Activated CD8-positive, alpha-beta T cell treated with anti-CD3 and anti-CD28 coated beads for 36 hours (primary cell): ENCODE measurements at places on chromosomes 3 and 15. TPM values are rescaled to one million over a fixed set of nuclear protein-coding genes. Genes with fewer than 3 reads are reported as not detected.

Gene CYP8B1
- total RNA-seq: not detected

GRCh38 chr15:93247466-93248121 is 158.6 kb upstream of the RGMA start:
- H3K27me3 ChIP-seq: peaks cover 5% of the 10 kb centered on the region
- no peaks in the 10 kb centered on the region for H3K36me3 ChIP-seq
- peak; percentile 7 for DNase-seq
- no peak overlapping the region for H3K27ac ChIP-seq
- peaks cover 3% of the 10 kb centered on the region for H3K4me1 ChIP-seq
- H3K4me3 ChIP-seq: no peak overlapping the region

GRCh38 chr3:22360164-22360563 is 609.2 kb upstream of the ZNF385D start:
- H3K27me3 ChIP-seq: no peaks in the 10 kb centered on the region
- H3K4me1 ChIP-seq: no peaks in the 10 kb centered on the region
- no peak for DNase-seq
- H3K36me3 ChIP-seq: no peaks in the 10 kb centered on the region
- no peak overlapping the region for H3K4me3 ChIP-seq
- no peak overlapping the region for H3K27ac ChIP-seq

- DNase-seq: no peak
- H3K4me1 ChIP-seq: no peaks in the 10 kb centered on the region
- H3K4me3 ChIP-seq: no peak overlapping the region
- no peak overlapping the region for H3K27ac ChIP-seq
- H3K36me3 ChIP-seq: no peaks in the 10 kb centered on the region
Observed at GRCh38 chr3:180802837-180803236, 109.6 kb upstream of the FXR1 start.

DNA sequence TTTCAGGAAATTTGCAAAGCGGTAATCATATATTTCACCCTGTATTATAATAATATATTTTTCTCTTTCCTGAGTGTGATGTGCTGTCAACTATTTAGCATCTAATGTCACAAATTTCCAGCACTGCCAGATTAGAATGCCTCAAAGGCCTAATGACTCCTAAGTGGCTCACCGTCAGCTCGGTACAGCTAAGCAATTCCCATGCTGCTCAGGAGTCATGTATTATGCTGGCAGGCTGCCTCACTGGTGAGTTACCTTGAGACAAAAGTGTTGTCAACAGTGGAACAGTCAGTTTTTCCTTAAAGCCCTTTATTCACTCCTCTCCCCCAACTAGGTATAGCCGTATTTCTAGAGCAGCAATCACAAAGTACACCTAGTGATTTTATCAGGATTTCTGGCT is 83.6 kb downstream of the NSUN3 start:
- DNase-seq: no peak
- no peak overlapping the region for H3K4me3 ChIP-seq
- H3K27me3 ChIP-seq: peaks cover 6% of the 10 kb centered on the region

- no peak overlapping the region for H3K27ac ChIP-seq
- no peak for DNase-seq
- H3K4me3 ChIP-seq: no peak overlapping the region
- H3K36me3 ChIP-seq: no peaks in the 10 kb centered on the region
- no peaks in the 10 kb centered on the region for H3K27me3 ChIP-seq
Observed at GRCh38 chr15:90159213-90159612, 41.9 kb upstream of the SEMA4B start.

DNA sequence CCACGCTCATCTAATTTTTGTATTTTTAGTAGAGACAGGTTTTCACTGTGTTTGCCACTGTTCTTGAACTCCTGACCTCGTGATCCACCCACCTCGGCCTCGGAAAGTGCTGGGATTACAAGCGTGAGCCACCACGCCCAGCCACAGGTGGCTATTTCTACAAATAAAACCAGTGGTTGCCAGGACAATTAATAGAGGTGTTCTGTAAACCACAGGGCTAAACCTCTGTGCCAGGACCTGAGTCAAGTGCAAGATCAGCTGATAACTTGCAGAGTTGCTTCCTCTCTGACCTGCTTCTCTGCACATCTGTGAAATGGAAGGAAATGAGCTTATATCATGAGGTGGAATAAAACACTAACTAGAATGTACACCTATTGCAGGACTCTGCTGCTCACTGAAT is 72.8 kb downstream of the CD200R1L start:
- no peaks in the 10 kb centered on the region for H3K27me3 ChIP-seq
- DNase-seq: peak; percentile 36
- H3K4me3 ChIP-seq: no peak overlapping the region
- H3K36me3 ChIP-seq: no peaks in the 10 kb centered on the region
